ENCODE measurements at places on chromosomes 13 and 19.
A peak's percentile ranks its signal among the peaks of the same experiment; 100 is the strongest.

DNA sequence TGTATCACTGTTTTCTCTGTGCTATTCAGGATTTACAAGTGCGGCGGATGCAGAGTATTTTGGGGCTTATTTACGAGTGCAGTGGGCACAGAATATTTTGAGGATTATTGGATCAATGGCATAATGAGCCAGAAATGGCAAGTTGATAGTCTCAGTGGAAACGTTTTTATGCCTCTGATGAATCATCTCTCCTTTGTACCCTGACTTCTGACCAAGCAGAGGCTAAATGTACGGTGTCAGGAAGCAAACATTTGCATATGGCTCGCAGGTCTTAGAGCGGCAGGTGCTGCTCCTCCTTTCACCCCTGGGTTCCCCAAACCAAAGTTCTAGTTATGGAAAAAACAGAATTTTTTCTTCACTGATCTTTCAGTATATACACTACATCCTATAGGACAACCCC, 94.5 kb downstream of the LIG4 start:
- no peak for DNase-seq

GRCh38 chr13:44368599-44369368, 4.8 kb upstream of the SERP2 start:
- DNase-seq, result no peak

DNA sequence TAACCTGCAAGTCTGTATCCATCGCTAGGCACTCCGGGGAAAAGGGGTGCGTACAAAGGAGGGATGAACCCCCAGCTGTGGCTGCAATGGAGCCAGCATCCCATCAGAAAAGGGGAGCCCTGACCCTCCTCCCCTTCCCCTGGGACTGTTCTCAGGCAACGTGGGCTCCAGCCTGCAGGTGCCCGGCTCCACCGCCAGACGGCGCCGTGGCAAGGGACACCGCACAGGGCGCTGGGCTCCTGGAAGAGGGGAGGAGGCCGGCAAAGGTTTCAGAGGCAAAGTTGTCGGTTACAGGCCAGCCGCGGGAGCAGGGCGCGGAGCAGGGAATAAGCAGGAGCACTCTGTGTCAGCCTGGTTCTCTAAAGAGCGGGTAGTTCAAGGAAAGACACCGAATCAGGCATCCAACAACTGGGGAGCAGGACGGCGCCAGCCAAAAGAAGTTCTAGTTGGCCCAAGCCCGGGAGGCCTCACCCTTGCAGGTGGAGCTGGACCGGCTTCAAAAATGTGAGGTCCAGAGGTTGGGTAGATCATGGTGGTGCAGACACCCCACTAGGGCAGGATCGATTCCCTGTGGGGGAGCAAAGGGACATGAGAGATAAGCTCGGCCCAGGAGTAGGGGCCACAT, 53.0 kb upstream of the ATP12A start:
- no peak for DNase-seq

DNA sequence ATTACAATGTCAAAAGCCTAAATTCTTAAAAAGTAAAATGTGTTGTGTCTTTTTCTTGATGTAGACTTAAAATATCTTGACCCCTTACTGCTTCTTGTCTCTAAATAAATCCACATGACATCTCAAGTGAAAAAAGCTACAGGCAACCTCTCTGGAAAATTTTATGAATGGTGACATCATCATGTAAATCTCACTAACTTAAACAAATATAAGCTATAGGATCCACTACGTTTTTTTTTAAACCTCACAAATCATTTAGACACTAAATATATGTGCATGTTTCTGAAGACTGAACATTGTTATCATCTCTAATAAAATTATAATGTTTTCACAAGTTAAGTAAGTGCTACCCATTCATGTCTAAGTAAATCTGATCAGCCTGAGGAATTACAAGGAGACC, 793.7 kb upstream of the PRR20A start:
- DNase-seq, result no peak

DNA sequence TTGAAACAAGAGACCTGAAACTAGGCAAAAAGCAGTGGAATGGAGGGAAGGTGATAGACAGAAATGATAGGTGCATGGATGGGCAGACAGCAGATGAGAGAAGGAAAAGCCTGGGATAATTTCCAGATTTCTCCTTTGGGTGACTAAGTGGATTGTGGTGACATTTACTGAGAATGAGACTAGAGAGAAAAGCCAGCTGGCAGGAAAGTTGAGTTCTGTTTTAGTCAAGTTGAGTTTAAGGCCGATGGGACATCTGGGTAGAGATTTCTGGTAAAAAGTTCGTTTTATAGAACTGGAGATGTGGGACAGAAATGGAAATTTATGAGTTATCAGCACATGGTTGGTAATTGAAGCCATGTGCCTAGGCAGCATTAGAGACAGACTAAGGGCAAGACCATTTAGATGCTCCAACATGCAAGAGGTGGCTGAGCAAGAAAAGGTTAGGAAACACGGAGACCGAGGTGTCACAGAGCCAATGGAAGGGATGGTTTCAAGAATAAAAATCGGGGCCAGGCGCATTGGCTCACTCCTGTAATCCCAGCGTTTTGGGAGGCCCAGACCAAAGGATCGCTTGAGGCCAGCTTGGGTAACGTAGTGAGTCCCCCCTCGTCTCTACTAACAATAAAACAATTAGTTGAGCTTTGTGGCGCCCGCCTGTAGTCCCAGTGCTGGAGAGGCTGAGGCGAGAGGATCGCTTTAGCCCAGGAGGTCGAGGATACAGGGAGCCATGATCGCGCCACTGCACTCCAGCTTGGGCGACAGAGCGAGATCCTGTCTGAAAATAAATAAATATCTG, 9.6 kb upstream of the DGKH start:
- no peak for DNase-seq

- DNase-seq, result peak; percentile 81
Observed at GRCh38 chr13:23671897-23672296, 101.7 kb downstream of the TNFRSF19 start.

GRCh38 chr13:20831254-20831653, 57.5 kb upstream of the EEF1AKMT1 start:
- DNase-seq, result no peak

DNA sequence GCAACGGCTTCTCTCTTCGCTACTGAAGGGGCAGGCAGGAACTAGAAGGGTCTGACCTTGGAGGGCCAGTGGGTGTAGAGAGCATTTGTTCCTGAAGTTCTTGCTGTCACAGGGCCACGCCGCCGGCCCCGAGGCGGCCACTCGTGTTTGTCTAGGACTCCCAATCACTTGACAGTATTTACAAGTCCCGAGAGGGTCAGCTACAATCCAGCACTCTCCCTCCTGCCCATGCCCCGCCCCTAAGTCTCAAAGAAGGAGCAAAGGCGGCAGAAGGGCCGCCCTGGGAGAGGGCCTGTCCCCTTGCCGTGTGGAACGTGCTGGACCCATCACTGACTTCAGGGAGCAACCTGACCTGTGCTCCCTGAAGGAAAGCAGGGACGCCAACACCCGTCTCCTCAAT, 118.5 kb downstream of the STK24 start:
- no peak for DNase-seq

- no peak for DNase-seq
Observed at GRCh38 chr19:55490478-55491432, 2.5 kb downstream of the SSC5D start.

GRCh38 chr19:18939922-18940768, 872 bp downstream of the HOMER3 start:
- DNase-seq, result no peak

- peak; percentile 34 for DNase-seq
Observed at GRCh38 chr13:37747071-37747612, 122.4 kb downstream of the TRPC4 start.
